Calu3 (cell line): ENCODE measurements at places on chromosomes 3 and 15. TPM values are rescaled to one million over a fixed set of nuclear protein-coding genes. Genes with fewer than 3 reads are reported as not detected.
A peak's percentile ranks its signal among the peaks of the same experiment; 100 is the strongest.

CTNNB1 gene
- total RNA-seq = 252 and 258 TPM in 2 replicates

SNX4 gene
- total RNA-seq = 33.1 and 38.0 TPM in 2 replicates

RASA2 gene
- 29.2 and 37.4 TPM in 2 replicates for total RNA-seq

RHCG gene
- 0.59 and 1.1 TPM in 2 replicates for total RNA-seq

ESYT3 gene
- total RNA-seq = 3.2 and 3.5 TPM in 2 replicates

CFAP91 gene
- total RNA-seq = 1.5 and 2.2 TPM in 2 replicates

SQOR gene
- total RNA-seq = 76.0 and 76.1 TPM in 2 replicates

GRCh38 chr15:37015035-37015434 is 85.3 kb downstream of the MEIS2 start:
- no peaks in the 10 kb centered on the region for H3K27me3 ChIP-seq
- DNase-seq = no peak
- no peak overlapping the region for H3K27ac ChIP-seq
- no peak overlapping the region for H3K4me3 ChIP-seq
- H3K4me1 ChIP-seq = peaks cover 10% of the 10 kb centered on the region

- H3K36me3 ChIP-seq = peaks cover 12% of the 10 kb centered on the region
- H3K27me3 ChIP-seq = no peaks in the 10 kb centered on the region
- peaks cover 11% of the 10 kb centered on the region for H3K4me1 ChIP-seq
- no peak for DNase-seq
- peak overlapping the region; percentile 33 for H3K4me3 ChIP-seq
Observed at GRCh38 chr15:89829616-89830440, 15.2 kb upstream of the ANPEP start.

GRCh38 chr3:132231633-132232032 is 85.6 kb upstream of the ACP3 start:
- peak overlapping the region; percentile 73 for H3K27ac ChIP-seq
- peak; percentile 38 for DNase-seq
- no peaks in the 10 kb centered on the region for H3K27me3 ChIP-seq

DNA sequence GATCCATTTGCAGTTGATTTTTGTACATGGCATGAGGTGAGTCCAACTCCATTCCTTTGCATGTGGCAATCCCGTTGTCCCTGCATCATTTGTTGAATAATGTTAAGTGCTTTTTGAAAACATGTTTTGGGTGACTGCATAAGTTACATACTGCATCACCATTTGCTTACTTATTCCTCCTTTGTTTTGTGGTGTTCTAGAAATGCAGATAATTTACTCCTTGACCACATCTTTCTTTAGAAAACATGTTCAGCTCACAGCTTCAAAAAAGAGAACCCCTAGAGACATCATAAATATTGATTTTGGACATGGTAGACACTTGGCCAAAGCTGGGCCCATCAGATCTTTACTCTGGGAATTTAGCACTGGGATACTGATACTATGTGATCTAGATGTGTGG is 135.3 kb upstream of the DAZL start:
- no peak overlapping the region for H3K4me3 ChIP-seq
- no peak overlapping the region for H3K27ac ChIP-seq
- H3K4me1 ChIP-seq = no peaks in the 10 kb centered on the region
- no peaks in the 10 kb centered on the region for H3K27me3 ChIP-seq

GRCh38 chr3:171289291-171289690 is 170.9 kb downstream of the TNIK start:
- DNase-seq = no peak
- no peaks in the 10 kb centered on the region for H3K27me3 ChIP-seq
- no peak overlapping the region for H3K4me3 ChIP-seq
- H3K36me3 ChIP-seq = no peaks in the 10 kb centered on the region
- peaks cover 20% of the 10 kb centered on the region for H3K4me1 ChIP-seq
- H3K27ac ChIP-seq = no peak overlapping the region

GRCh38 chr3:128804017-128804810 is 75.2 kb upstream of the ACAD9 start:
- H3K4me1 ChIP-seq = peaks cover 76% of the 10 kb centered on the region
- no peaks in the 10 kb centered on the region for H3K27me3 ChIP-seq
- peak overlapping the region; percentile 53 for H3K4me3 ChIP-seq

DNA sequence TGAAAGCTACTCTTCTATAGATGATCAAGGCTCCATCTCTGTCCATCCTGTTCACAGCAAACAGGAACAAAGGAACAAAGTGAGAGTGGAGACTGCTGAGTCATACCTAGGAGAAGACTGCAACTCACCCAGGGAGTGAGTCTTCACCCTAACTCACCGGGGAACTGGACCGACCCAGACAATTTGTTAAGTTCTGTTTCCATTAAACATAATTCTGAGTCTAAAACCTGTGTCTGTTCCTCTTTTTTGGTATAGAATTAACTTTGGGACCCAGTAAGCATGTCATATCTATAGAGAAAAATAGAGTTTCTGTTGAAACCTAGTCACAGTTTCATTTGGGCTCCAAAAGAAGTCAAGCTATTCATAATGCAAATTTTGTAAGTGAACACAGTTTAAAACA is 21.6 kb downstream of the CCDC80 start:
- H3K4me3 ChIP-seq = no peak overlapping the region
- no peak overlapping the region for H3K27ac ChIP-seq
- no peak for DNase-seq
- H3K36me3 ChIP-seq = no peaks in the 10 kb centered on the region

DNA sequence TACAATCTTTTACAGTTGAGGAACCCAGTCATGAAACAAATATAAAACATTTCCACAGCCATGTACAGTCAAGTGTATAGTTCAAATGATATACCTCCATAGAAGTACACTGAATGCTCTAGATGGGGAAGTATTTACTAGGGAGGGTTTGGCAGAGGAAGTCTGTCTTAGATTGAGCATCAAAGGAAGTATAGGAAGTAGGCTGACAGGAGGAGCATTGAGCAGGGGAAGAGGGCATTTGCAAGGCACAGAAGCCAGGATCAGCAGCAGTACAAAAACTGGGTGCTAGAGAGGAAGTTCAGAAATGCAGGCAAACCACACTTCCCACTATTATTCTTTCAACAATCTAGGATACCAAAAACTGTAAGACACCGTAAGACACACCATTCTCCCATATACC is 122.6 kb downstream of the ANO10 start:
- H3K27ac ChIP-seq = no peak overlapping the region
- no peak for DNase-seq
- H3K4me3 ChIP-seq = no peak overlapping the region
- H3K4me1 ChIP-seq = peaks cover 8% of the 10 kb centered on the region
- H3K36me3 ChIP-seq = no peaks in the 10 kb centered on the region

GRCh38 chr15:55942332-55942731 is 51.1 kb downstream of the NEDD4 start:
- DNase-seq = no peak
- no peaks in the 10 kb centered on the region for H3K27me3 ChIP-seq
- no peak overlapping the region for H3K27ac ChIP-seq
- H3K4me3 ChIP-seq = no peak overlapping the region
- H3K4me1 ChIP-seq = no peaks in the 10 kb centered on the region

DNA sequence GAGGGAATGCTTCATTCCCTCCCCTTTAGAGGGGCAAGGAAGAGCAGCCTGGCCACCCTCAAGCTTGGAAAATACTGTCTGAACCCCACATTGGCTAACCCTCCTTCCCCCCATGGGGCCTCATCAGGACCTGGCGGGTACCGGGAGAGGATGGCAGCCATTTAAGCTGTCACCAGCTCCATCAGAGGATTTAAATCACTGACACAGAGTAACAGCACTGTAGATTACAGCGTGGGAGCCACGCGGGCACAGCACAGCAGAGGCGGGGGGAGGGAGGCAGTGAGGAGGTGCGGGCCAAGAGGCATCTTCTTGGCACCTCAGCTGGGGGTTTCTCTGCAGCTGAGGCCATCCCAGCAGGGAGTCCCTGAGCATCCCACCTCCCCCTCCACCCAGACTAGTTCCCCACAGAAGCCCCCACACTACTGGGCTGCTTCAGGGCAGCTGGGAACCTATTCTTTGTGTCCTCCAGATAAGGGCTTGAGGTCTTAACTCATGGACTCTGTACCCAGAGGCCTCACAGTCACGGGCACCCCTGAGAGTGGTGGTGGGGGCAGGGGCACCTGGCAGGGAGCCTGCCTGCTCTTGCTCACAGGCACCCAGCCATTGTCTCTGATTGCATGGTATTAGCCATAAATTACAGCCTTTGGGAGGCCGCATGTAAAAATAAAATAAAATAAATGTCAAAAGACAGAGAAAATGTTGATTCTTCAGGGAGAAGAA is 21.9 kb upstream of the CACNA2D2 start:
- H3K4me1 ChIP-seq = no peaks in the 10 kb centered on the region
- H3K27me3 ChIP-seq = peaks cover 96% of the 10 kb centered on the region
- DNase-seq = no peak
- H3K36me3 ChIP-seq = no peaks in the 10 kb centered on the region
- no peak overlapping the region for H3K4me3 ChIP-seq

DNA sequence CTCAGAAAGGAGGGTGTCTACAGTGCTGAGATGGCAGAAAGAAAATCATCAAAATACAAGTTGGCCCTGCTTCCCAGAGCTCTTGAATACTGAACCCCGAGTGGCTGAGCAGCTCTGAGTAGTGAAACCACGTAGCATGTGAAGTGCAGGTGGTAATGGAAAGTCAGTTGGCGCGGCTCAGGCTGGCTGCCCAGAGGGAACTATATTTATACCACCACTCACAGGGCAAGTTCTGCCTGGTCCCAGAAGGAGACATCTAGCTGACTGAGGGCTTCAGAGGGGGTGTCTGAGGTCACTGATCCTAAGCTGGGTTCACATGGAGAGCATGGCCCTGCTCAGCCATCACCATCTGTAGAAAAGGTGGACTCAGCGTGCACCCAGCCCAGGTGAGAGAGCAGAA is 129.6 kb upstream of the AGBL1 start:
- H3K4me3 ChIP-seq = no peak overlapping the region
- no peak overlapping the region for H3K27ac ChIP-seq
- DNase-seq = no peak
- H3K4me1 ChIP-seq = no peaks in the 10 kb centered on the region
- H3K27me3 ChIP-seq = peaks cover 76% of the 10 kb centered on the region

GRCh38 chr3:168618827-168619470 is 523.2 kb upstream of the GOLIM4 start:
- no peaks in the 10 kb centered on the region for H3K36me3 ChIP-seq
- peaks cover under 1% of the 10 kb centered on the region for H3K4me1 ChIP-seq
- H3K4me3 ChIP-seq = no peak overlapping the region
- no peak overlapping the region for H3K27ac ChIP-seq
- no peak for DNase-seq
- H3K27me3 ChIP-seq = no peaks in the 10 kb centered on the region

DNA sequence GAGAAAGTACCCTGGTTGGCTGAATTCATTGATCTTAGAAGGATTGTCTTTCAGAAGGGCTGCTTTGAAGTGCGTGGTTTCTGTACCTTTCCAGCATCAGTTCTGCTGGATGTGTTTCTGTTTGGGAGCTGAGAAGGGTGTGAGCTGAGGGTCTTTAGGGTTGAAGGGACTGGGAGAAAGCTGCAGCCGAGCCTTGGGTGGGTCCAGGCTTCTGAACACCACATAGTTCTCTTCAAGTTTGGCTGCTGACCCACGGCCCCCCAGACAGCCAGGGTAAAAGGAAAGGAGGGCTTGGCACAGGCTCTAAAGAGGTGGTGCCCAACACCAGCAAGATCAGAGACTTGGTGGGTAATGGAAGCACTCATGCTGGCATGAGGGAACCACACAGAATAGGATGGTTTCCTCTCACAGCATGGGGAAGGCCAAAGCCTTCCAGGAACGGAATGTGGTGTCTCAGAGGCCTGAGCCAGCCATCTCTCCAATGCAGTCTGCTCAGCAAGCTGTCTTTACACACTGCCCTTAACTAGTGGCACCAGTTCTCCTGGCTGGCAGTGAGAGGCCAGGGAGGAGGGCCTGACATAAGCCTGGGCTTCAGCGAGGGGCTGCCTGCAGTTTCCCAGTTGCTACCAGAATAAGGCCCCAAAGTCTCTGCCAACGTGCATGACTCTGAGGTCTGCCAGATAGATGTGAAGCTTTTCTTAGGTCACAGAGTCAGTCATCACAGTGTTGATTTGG is 239.0 kb upstream of the TRIM42 start:
- no peak overlapping the region for H3K4me3 ChIP-seq
- no peak overlapping the region for H3K27ac ChIP-seq
- no peaks in the 10 kb centered on the region for H3K4me1 ChIP-seq
- DNase-seq = no peak

GRCh38 chr15:69072906-69073305 is 58.4 kb downstream of the NOX5 start:
- DNase-seq = no peak
- H3K27ac ChIP-seq = no peak overlapping the region
- no peak overlapping the region for H3K4me3 ChIP-seq
- peaks cover 29% of the 10 kb centered on the region for H3K27me3 ChIP-seq
- H3K36me3 ChIP-seq = peaks cover 15% of the 10 kb centered on the region

- H3K36me3 ChIP-seq = no peaks in the 10 kb centered on the region
- no peaks in the 10 kb centered on the region for H3K4me1 ChIP-seq
- H3K27me3 ChIP-seq = no peaks in the 10 kb centered on the region
- no peak overlapping the region for H3K4me3 ChIP-seq
Observed at GRCh38 chr3:99620976-99621375, 17.4 kb upstream of the COL8A1 start.

DNA sequence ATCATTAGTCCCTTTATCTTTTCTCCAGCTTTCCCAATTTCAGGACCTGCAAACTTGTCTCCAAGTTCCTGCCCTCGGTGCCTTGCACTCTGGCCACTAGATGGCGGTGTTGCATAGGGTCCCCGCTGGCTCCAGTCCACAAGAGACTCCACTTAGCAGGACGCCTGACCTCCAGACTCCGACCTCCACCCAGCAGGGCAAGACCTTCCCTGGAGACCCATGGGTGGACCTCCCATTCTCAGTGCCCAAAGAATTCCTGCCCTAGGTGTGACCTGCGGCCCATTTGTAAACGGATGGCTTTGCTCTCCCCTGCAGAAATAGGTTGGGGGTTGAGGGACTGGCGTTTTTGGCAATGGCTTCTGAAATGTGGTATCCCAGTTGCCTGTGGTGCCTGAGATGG is 82.6 kb downstream of the LSM3 start:
- H3K4me3 ChIP-seq = no peak overlapping the region
- DNase-seq = peak; percentile 88
- no peak overlapping the region for H3K27ac ChIP-seq

GRCh38 chr3:82461049-82461889 is 699.8 kb upstream of the GBE1 start:
- H3K36me3 ChIP-seq = no peaks in the 10 kb centered on the region
- no peak overlapping the region for H3K27ac ChIP-seq
- H3K4me3 ChIP-seq = no peak overlapping the region
- H3K27me3 ChIP-seq = no peaks in the 10 kb centered on the region
- peaks cover 12% of the 10 kb centered on the region for H3K4me1 ChIP-seq
- no peak for DNase-seq

DNA sequence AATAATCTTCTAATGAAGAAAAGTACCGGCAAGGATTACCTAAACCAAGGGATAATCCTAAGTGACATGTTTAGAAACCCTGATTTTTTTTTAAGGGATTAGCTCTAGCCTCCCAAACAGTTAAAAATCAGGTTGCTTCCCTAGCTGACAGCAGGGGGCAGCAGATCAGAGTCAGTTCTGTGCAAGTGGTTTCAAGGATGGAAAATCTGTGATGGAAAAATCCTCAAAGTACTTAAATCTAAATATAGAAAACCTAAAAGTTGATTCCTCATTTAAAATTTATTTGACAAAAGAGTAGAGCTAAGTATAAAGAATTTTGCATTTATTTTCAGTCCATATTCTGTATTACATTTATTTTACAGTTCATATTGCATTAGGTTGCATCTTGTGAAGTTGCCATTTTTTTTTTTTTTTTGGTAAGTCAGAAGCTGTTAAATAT is 107.6 kb downstream of the PEX5L start:
- DNase-seq = peak; percentile 83
- H3K27me3 ChIP-seq = no peaks in the 10 kb centered on the region
- no peaks in the 10 kb centered on the region for H3K36me3 ChIP-seq
- peaks cover 8% of the 10 kb centered on the region for H3K4me1 ChIP-seq

GRCh38 chr15:89358435-89358754 is 23.8 kb upstream of the POLG start:
- H3K27ac ChIP-seq = no peak overlapping the region
- H3K36me3 ChIP-seq = peaks cover 6% of the 10 kb centered on the region
- peaks cover 8% of the 10 kb centered on the region for H3K4me1 ChIP-seq
- DNase-seq = no peak
- H3K4me3 ChIP-seq = peak overlapping the region; percentile 68
